ENCODE measurements at places on chromosomes 3 and 15. TPM values are rescaled to one million over a fixed set of nuclear protein-coding genes. Genes with fewer than 3 reads are reported as not detected.

GOLGA6D gene
- not detected for total RNA-seq

LOXL1 gene
- 12.9 TPM for total RNA-seq

GNB5 gene
- 10.1 TPM for total RNA-seq

TMCO5A gene
- total RNA-seq = not detected

LRRIQ4 gene
- total RNA-seq = not detected

- no peak for DNase-seq
Observed at GRCh38 chr3:194245474-194245873, 105.7 kb downstream of the CPN2 start.

DNA sequence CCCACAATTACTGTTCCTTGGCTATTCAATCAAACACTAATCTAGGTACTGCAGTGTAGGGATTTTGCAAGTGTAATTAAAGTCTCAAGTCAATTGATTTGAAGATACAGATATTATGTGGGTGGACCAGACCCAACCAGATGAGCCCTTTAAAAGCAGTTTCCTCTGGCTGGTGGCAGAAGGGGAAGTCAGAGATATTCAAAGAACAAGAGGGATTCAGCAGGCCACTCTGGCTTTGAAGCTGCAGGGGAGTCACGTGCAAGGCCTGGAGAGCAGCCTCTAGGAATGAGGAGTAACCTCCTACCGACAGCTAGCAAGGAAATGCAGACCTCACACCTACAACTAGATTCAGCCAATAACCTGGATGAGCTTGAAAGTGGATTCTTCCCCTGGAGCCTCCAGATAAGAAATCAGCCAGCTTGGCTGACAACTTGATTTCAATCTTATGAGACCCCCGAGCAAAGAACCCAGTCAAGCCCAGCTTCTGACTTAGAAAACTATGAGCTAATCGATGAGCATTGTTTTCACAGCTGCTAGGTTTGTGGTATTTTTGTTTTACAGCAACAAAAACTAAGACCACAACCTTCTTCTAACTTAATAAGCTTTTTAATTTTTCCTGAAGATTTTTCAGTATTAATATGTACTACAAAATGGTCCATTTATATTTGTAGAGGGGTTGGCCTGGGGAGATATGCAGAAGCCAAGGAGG, 13.4 kb downstream of the HACD2 start:
- DNase-seq = no peak

- DNase-seq = peak; percentile 92
Observed at GRCh38 chr15:75452364-75452864, 924 bp upstream of the SIN3A start.

GRCh38 chr3:108804966-108805365, 17.6 kb upstream of the TRAT1 start:
- DNase-seq = no peak

GRCh38 chr3:16174389-16174788, at the start of gene GALNT15:
Gene GALNT15 (plus strand): TSS chr3:16174680. CDS start chr3:16175152, 472 bp downstream.
- peak; percentile 91 for DNase-seq

Data from left ventricle myocardium superior (tissue), 1 donor.